Inflammatory macrophage (primary cell): ENCODE measurements at places on chromosomes 6 and 20.

DNA sequence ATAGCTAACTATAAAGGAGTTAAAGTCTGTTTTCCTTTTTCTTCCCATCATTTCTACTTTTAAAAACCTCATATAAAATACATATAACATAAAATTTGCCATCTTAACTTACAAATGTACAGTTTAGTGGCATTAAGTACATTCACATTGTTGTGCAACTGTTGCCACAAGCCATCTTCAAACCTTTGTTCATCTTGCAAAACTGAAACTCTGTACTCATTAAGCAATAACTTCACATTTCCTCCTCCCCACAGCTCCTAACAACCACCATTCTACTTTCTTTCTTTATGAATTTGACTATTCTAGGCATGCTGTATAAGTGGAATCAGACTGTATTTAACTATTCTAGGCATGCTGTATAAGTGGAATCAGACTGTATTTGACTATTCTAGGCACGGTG is 4.5 kb downstream of the CCDC170 start:
- DNase-seq = peak; percentile 90

DNA sequence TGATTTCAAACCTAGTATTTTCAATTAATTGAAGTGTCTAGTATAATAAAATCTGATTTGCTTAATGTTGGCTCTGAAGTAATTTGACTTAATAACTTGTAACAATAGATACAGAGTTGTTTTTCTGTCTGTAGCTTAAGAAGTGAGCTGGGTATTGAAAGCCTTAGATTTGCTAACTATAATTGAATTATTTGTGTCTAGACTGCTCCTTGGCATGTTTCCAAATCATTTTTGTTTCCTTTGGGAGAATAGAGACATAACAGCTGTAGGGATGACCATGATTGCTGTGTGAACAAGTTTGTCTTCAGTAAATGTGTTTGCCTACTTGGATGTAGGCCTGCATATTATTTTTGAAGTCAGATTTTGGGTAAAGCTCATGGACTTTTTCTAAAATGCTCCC is 115.4 kb downstream of the SCAF8 start:
- no peak for DNase-seq

- DNase-seq = no peak
These were observed 646.5 kb upstream of the NOX3 start for GRCh38 chr6:156102129-156102528.

DNA sequence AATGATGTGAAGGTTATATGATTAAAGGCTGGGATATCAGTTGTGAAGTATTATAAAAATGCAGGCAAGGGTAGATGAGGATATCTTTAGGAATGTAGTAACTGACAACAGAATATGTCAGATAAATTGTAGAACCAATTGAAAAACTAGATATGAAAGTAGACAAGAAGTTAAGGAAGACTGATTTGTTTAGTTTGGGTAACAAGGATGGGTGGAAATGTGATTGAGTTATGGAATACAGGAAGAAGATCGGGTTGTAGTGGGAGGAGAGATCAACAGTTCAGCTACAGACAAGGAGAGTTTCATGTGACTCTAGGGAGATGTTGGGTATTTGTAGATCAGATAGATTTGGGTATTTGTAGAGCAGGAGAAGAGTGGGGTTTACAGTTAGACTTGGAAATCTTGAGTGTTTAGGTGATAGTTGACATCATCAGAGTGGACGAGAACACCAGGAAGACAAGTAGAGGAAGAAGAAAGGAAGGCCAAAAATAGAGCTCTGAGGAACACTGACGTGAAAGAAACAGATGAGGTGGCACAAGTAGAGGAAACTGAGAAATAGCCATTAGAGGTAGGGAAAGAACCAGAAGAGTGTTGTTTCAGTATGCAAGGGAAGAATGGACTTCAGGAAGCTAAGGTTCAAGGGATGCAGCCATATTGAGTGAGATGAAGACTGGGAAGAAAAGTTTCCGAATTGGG is 12.1 kb upstream of the TSPYL1 start:
- DNase-seq = no peak

DNA sequence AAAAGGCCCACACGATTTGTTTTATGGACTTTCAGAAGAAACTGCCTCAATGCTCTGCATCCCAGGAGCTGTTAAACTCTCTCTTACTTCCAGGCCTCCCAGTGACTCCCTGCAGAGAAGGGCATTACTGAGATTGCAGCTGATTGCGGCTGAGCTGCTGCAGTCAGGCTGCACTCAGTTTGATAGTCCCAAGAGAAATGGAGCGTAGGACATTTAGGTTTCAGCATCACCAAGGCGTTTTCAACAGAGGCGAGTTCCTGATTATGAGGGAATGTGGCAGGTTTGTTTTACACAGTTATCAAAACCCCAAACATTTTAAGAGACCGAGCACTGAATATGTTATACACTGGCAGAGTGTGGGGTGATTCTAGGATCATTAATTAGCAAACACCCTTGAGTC is 145.6 kb downstream of the TBX18 start:
- no peak for DNase-seq

- no peak for DNase-seq
These were observed 72.3 kb upstream of the CD2AP start for GRCh38 chr6:47405273-47405672.

- DNase-seq = no peak
These were observed 95.9 kb downstream of the FYN start for GRCh38 chr6:111777357-111777756.

- peak; percentile 84 for DNase-seq
These were observed 30.1 kb upstream of the MAFB start for GRCh38 chr20:40718982-40719729.

GRCh38 chr20:23362392-23363256 is 642 bp downstream of the GZF1 start:
- DNase-seq = peak; percentile 72

- no peak for DNase-seq
These were observed 231.4 kb downstream of the FOXC1 start for GRCh38 chr6:1841136-1841535.
